ENCODE measurements at places on chromosomes 3 and 15. TPM values are rescaled to one million over a fixed set of nuclear protein-coding genes. Genes with fewer than 3 reads are reported as not detected.

GRCh38 chr3:127962937-127963336, 47.9 kb downstream of the KBTBD12 start:
- no peak for DNase-seq

IGSF11 gene
- under 0.01 TPM for total RNA-seq

DNA sequence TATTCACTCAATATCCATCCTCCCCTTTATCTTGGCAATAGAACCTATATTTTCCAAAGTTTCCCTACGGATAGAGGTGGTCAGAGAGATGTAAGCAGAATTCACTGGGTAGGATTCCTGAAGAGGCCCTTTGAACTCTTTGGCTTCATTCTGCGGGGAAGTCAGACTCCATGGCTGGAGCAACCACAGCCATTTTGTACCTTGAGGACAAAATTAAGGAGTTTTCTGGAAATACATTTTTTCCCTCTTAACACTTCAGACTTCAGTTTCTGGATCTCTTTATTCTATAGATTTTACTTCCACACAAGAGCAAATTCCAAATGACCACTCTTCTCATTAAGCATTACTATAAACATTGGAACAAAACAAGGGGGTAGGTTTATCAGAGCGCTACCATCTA, 43.3 kb downstream of the ADAMTS9 start:
- no peak for DNase-seq

DNA sequence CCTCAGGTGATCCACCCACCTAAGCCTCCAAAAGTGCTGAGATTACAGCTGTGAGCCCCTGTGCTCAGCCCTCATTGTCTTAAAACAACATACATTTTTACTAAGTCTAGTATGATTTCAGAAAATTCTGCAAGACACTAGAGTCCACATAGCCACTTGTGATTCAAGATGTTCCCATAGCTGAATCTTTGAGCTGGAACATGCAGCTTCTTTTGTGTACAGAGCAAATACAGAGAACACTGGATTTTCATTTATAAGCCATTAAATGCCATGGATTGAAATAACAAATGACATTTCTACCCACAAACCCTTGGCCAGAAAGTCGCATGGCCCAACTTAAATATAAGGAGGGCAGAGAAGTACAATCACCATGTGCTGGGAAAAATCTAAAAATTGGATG, 1489.2 kb upstream of the GBE1 start:
- no peak for DNase-seq

DNA sequence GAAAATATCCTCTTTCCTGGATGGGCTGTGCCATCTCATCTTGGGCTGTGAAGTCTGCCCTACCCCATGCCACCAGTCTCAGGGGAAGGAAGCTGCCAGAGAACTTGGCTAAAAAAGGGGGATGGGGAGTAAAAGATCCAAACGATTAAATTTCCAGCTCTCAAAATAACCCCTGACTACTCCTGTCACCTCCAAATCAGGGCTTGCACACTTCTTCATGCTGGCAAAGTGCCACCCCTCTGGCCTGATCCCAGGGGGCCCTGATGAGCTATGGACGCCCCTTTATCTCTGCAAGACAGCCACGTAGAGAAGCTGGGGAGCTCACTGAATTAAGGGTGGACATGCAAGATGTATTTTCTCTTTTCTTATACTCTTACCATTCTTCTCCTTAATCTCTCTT, 1.2 kb upstream of the MLF1 start:
- DNase-seq, result no peak

- no peak for DNase-seq
Observed at GRCh38 chr3:15940641-15941040, 142.9 kb upstream of the ANKRD28 start.

- no peak for DNase-seq
Observed at GRCh38 chr3:152097120-152097519, 171.6 kb upstream of the MBNL1 start.

ARNT2 gene
- total RNA-seq, result 0.22 TPM

Measured in lung microvascular endothelial cell (primary cell).